ENCODE measurements at places on chromosomes 4 and X. TPM values are rescaled to one million over a fixed set of nuclear protein-coding genes. Genes with fewer than 3 reads are reported as not detected.

- peak; percentile 27 for DNase-seq
These were observed 10.5 kb downstream of the GPR82 start for GRCh38 chrX:41734530-41734929.

GRCh38 chrX:72089254-72089653 lies 42.5 kb downstream of the RTL5 start:
- DNase-seq: no peak

- DNase-seq: peak; percentile 55
These were observed 588.3 kb upstream of the DIPK2B start for GRCh38 chrX:45788941-45789348.

GRCh38 chrX:118717678-118718391 lies 9.6 kb upstream of the IL13RA1 start:
- DNase-seq: no peak

- DNase-seq: no peak
These were observed 1328.7 kb downstream of the ADGRL3 start for GRCh38 chr4:62528874-62529273.

GRCh38 chr4:26896636-26897035 lies 36.0 kb downstream of the STIM2 start:
- peak; percentile 32 for DNase-seq

DNA sequence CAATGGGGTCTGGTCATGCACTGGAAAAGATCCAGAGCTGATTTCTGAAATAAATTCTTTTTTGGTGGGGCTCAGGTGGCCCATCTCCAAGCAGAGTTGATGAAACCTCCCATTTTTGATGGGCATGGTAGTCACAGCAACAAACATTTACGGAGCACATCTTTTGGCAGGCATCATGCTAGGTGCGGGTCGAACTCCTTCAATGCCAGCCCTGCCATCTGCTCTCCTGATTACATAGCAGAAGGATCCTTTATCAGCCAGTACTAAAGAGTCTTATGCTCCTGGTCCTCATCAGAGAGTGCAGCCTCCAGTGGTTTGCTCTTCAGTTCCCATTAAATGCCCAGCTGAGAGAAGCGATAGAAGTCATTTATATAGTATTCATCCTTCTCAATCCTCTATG lies 121.7 kb downstream of the GRXCR1 start:
- no peak for DNase-seq

DNA sequence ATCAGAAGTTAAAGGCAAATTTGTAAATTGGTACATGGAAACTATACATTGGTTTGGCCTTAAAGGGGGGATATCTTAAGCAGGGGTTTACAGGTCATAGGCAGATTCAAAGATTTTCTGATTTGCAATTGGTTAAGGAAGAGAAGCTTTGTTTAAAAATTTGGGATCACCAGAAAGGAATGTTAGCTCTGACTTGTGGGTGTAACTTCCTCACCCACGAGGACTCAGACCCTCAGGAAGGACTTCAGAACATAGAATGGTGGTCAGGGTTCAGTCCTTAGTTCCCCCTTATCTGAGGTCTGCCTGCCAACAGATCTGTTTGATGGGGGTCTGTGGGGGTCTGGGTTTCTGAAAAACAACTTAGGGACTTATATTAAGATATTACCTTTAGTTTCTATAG lies 427.4 kb upstream of the DIPK2B start:
- peak; percentile 29 for DNase-seq

DNA sequence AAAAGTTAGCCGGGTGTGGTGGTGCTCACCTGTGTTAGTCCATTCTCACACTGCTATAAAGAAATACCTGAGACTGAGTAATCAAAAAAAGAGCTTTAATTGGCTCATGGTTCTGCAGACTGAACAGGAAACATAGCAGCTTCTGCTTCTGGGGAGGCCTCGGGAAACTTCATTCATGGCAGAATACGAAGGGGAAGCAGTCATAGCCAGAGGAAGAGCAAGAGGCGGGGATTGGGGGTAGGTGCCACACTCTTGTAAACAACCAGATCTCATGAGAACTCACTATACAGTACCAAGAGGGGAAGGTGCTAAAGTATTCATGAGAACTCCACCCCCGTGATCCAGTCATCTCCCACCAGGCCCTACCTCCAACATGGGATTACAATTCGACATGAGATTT lies 64.1 kb downstream of the BEND4 start:
- no peak for DNase-seq

DNA sequence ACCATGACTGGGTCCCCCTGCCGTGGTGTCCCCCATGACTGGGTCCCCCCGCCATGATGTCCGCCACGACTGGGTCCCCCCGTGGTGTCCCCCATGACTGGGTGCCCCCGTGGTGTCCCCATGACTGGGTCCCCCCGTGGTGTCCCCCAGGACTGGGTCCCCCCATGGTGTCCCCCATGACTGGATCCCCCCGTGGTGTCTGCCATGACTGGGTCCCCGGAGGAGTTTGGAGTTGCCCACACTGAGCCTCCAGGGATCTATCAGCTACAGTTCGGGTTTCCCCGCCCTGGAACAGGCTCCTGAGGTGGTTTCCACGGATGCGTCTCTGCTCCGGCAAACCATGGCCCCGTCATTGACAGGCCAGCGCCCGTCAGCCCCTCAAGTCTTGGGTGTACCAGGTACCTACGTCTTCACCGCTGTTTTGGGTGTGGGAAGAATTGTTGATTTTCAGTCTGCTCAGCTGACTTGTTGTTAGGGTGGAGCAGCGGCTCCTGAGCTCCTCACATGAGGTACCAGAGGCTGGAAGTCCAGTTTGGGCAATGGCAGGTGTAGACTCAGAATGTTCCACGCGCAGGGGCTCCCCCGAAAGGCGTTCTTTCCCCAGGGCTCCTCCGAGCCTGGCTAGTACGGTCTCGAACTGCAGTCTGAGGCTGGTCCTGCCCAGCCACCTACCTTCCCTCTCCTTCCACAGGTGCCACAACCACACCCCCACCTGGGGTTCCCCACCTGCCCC lies 8.3 kb upstream of the PDE6B start:
- no peak for DNase-seq

DNA sequence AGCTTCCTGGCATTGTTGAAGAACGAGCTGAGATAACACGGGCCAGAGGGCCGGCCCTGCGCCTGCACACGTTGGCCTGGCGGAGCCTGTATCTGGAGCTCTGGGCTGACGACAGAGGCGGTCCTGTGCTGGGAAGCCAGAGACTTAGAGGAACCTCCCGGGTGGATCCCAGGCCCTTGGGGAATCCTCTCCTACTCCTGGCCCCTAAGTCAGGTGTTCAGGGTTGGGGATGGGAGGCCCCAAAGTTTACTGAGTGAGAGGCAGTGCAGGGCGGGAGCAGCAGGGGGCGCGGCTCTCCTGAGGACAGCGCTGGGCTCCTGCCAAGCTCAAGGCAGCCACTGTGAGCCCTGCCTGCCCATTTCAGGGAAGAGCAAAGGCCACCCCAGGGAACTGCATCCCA lies 2.5 kb upstream of the HTRA3 start:
- DNase-seq: peak; percentile 82

GRCh38 chrX:25389266-25389665 lies 373.5 kb upstream of the ARX start:
- no peak for DNase-seq

- peak; percentile 47 for DNase-seq
These were observed 36.7 kb upstream of the TMEM164 start for GRCh38 chrX:109966246-109966645.

DNA sequence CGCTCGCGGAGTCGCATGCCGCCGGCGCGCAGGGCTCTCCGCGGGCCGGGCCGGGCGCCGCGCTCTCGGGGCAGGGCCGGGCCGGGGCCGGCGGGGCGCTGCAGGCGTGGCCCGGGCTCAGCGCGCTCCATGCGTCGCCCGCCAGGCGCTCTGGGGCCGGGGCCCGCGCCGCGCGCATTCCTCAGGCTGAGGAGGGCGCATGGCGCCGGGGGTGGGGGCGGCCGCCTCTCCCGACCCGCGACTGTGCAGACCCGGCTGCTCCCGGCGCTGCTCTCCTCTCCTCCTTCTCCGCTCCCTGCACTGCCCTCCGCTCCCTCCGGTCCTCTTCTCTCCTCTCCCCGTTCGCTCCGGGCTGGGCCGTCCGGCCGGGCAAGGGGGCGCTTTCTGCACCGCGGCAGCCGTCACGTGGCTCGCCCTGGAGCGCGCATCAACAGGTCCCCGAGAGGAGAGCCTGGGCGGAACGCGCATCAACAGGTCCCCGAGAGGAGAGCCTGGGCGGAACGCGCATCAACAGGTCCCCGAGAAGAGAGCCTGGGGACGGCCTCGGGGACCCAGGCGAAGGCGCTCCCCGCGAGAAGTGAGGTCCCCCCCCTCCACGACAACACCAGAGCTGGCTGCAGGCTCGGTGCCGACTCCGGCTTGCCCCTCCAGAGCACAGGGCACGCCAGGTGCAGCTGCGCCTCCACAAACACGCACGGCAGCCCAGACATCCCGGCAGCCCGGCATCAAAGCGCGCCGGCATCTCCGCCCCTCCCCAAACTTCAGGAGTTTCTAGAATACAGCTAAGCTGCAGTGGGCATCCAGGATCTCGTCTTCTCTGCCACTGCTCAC lies 12.9 kb downstream of the PPP2R3B start:
- DNase-seq: no peak

- no peak for DNase-seq
These were observed 171.9 kb downstream of the TRAM1L1 start for GRCh38 chr4:116913451-116913850.

DNA sequence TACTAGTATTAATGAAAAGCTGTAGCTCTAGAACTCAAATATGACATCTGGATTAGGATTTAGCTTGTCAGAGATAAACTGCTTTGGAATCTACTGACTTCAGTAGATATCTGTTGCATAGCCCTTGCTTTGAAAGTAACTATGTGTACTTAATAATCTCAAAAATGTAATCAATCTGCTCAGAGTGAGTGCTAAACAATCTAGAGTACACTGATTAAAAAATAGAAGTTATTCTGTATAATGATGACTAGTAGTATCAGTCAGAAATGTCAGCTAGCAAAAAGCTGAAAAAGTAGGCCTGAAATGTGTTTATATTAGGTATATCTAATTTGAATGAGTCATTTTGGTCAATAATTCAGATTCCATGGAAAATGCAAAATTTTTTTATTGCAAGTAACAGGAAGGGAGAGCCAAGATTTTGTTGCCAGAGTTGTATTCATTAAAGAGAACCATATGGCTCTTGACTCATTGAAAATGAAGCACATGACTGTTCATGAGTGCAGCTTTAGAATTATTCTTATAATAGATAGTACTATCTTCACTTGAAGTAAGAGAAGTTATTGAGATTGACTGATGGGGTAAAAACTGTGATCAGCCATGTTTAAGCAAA lies 20.0 kb downstream of the CLCN3 start:
- DNase-seq: peak; percentile 91

DNA sequence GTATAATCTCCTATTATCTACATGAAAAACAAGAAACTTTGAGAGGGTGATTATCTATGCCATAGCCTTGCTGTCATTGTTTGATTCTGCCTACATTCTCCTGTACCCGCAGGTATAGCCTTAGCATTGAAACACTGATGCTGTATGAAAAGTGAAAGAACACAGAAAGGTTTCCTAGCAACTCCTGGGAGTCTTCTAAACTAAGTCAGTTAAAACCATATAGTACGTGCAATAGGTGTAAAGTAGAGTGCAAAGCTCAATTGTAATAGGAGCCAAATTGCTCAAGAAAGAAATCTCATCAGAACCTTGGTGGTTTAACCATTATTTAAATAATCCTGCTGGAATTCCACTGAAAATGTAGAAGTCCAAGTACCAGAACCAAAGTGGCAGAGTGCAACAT lies 489.7 kb downstream of the PCDH10 start:
- no peak for DNase-seq

- DNase-seq: no peak
These were observed 9.2 kb upstream of the EOLA1 start for GRCh38 chrX:149531599-149531998.

DNA sequence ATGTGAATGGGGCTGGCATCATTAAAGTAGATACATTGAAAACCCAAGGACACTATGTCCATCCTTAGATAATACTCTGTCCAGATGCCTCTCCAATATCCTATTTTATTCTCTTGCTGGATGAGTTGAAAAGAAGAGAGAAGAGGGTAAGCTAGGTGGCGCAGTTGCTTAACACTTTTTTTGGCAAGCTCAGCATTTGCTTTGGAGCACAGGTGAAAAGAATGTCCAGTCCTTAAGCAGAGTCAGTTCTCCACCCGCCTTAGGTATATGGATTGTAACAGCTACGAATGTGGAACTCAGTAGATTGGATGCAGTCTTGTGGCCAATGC lies 208.4 kb downstream of the NWD2 start:
- DNase-seq: peak; percentile 65

GRCh38 chr4:2607822-2608221 lies 71.4 kb downstream of the FAM193A start:
- no peak for DNase-seq

DNA sequence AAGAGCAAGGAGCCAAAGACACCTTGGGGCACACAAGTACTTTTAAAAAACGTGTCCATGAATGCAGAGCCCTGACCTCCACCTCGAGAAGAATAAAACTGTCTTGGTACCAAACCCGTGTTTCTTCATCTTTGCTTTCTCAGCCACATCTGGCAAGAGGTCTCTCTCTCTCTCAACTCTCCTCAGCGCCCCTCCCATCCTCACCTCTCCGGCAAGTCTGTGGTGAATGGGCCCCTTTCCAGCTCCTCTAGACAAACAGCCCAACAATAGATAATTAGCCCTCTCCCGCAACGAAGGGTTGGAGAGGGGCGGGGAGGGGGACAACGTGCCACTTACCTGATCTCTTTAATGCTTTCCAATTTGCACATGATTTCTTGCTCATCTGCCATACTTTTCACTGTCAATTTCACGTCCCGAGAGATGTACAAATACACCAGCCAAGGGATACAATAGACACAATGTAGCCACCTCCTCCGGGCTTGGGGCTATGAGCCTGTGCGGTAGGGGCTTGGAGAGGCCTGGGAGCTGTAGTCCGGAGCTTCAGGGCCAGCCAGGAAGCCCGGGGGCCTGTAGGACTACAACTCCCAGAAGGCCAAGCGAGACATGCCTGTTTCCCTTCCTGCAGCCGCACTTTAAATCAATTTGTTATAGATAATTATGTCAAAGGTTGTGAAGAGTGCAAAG lies at the start of gene ZC4H2:
Gene ZC4H2 (minus strand): TSS at position 462 of the 684 bp plus-strand sequence. CDS start 73 bp downstream, at position 389.
- peak; percentile 66 for DNase-seq

DNA sequence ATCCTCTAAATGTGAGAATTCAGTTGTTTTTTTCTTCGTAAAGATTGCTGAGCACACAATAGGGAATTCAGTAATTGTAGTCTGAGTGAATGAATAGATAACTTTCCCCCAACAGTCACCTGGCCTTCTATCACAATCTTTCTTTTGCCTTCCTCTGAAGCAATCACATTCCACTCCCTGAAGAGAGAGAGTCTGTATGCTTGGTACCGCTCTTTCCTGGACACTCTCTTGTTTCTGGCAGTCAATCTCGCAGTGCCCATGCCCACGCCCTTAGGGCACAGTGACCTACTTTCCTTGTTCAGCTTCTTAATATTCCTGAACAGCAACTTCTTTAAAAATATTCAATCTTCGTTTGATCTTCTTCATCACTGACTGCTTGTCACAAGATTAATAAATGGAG lies 255.9 kb downstream of the ADAMTS3 start:
- no peak for DNase-seq

GRCh38 chr4:169225058-169225751 lies 45.6 kb downstream of the SH3RF1 start:
- peak; percentile 99 for DNase-seq

- DNase-seq: peak; percentile 1
These were observed 219.6 kb downstream of the SNCA start for GRCh38 chr4:89617317-89617716.

- DNase-seq: peak; percentile 78
These were observed 5.6 kb upstream of the PCDH7 start for GRCh38 chr4:30714408-30715031.

SRPX gene
- 142 TPM for total RNA-seq

ARHGEF38 gene
- not detected for total RNA-seq

GRXCR1 gene
- not detected for total RNA-seq

PCDH10 gene
- 16.9 TPM for total RNA-seq

SLC26A1 gene
- total RNA-seq: 0.27 TPM

SLC25A14 gene
- total RNA-seq: 9.3 TPM

N4BP2 gene
- total RNA-seq: 15.4 TPM

ADRA2C gene
- 0.49 TPM for total RNA-seq

USP46 gene
- total RNA-seq: 12.7 TPM

PDGFC gene
- total RNA-seq: 30.5 TPM
